Fibroblast of skin of back (primary cell): ENCODE measurements at places on chromosomes 1 and 21.

GRCh38 chr1:171872430-171872829 is 31.1 kb downstream of the DNM3 start:
- no peak for DNase-seq

- DNase-seq: no peak
These were observed 8.3 kb upstream of the CSRP1 start for GRCh38 chr1:201515062-201515750.

GRCh38 chr1:45493116-45493697 is 2.2 kb upstream of the TESK2 start:
- DNase-seq: peak; percentile 59

DNA sequence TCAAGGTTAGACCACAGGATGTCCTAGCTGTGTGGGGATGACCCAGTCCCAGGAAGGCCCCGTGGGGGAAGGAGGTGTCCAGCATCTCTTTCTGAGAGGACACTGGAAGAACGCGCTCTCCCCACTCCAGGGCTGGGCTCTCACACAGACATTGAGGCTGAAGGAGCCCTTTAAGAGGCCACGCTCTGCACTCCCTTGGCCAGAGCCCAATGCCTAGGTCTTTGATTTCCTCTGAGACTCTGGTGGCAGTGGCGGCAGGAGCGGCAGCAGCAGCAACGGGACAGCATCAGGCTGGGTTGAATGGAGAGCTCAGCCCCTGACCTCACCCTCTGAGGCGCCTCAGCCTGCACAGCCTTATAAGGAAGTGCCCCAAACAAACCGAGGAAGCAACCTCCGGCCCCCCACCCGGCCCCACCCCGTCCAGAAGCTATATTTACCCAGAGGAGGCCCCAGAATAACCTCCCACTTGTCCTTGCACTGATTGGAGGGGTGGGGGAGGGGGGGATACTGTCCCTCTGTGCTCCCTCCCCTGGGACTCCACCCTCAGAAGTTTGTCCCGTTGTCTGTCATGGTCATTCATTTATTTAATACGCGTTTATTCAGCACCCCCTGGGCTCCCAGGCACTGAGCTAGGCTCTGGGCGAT is 12.3 kb downstream of the NES start:
- DNase-seq: peak; percentile 73

DNA sequence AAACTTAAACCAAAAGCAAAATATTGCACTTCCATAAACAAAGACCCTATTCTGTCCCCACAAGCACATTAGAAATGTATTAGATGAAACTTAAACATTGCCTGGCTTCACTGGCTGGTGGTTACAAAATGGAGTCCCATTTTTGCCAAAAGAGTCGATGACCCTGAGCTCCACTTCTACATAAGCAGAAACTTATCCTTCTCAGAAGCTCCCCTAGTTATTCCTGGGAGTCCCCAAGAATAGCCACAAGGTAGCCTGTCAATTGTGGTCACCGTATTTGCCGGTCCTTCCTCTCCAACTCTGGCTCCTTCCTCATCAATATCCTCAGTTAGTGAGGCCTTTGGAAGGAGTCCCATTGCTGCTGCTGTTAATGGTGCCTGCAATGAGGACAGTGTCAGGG is 37.3 kb downstream of the CDCP2 start:
- no peak for DNase-seq

DNA sequence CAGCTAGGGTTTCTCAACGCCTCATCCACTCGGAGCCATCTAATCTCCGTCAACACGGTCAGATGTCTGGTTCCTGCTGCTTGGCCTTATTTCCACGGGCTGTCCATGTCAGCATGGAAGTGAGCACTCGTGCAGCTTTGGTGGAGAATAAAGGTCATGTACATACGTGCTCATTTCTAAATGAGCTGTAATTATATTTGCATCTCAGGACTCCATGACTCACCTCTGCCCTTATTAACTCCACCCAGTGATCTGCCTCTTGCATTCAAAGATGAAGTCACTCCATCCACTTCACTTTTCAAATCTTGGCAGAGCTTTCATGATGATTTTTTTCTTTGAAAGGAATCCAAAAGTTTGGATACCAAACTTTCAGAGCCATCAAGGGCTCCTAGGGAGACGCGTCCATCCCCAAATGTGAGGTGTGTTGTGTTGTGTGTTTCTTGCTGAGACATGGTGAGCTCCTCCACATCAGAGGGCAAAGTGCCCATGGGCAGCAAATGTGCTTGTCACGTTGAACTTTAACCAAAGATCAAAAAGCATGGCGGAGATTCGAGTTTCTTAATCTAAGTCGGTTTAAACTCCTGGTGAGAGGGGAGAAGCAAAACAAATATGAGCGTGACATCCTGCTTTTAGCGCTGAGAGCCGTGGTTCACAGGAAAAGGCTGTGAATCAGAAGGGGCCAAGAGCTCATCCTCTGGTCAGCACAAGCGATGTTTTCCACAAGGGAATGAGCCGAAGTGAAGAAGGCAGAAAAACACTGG is 68.6 kb upstream of the ERRFI1 start:
- DNase-seq: peak; percentile 86
